ENCODE measurements at places on chromosomes 12 and 14. TPM values are rescaled to one million over a fixed set of nuclear protein-coding genes. Genes with fewer than 3 reads are reported as not detected.
A peak's percentile ranks its signal among the peaks of the same experiment; 100 is the strongest.

GRCh38 chr14:76829650-76830421 lies 3.6 kb downstream of the LRRC74A start:
- no peak for DNase-seq

DNA sequence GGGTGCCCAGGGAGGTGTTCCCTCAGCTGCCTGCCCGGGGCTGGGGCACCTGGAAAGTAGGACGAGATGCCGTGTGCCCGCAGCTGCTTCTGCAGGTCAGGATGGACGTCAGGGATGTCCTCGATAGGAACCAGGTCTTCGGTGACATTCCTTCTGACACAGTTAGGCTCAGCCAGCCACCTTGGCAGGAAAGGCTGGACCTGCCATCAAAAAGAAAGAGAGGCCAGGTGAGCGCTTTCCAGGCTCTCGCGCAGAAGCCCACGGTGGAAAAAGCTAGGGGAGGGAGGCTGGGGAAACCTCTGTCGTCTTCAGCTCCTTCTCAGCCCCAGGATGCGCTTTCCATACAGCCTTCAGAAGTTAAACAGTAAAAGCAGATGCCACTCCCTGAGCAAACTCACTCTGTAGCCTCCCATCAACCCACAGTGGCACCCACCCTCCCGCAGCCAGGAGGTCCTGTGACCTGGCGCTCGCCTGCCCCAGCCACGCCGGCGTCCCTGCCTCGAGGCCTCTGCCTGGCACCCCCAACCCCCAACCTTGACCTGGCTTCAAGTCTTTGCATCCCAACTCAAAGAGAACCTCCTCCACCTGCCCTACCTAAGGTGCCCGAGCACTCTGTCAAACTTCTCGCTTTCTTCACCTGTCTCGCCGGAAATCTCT lies 1.3 kb downstream of the DDX51 start:
- DNase-seq: no peak

- no peak for DNase-seq
Observed at GRCh38 chr14:89958966-89959365, 3.2 kb downstream of the TDP1 start.

DNA sequence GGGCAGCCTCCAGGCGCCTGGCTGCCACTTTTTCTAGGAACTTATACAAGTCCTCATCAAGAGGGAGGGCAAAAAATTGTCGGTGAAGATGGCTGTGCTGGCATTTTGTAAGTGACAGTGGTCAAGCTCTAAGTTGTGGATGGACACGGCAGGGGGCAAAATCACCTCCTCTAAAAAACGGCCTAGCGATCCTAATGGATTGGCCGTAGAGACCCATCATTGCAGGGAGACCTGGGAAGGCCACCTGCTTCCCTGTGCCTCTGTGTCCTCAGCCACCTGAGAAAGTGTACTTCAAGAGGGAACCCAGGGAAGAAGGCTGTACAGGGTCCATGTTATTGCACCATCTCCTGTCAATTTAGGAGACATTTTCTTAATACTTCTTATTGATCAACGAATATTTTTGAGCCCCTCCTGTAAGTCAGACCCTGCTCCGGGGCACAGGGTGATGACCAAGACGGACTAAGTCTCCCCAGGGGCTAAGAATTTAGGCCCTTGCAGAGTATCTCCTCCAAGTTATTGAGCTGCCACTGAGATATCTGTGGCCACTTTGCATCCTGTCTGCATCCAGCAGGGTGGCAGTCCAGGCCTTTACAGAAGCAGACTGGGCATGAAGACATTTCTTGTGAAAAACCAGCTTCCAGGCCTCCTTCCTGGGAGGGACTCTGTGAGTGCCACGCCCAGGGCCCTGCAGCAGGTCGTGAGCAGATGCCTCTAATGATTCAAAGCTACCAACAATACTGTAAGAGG lies 40.5 kb downstream of the PSMA6 start:
- DNase-seq: peak; percentile 64

- DNase-seq: no peak
Observed at GRCh38 chr12:106068296-106068695, 70.5 kb downstream of the NUAK1 start.

DNA sequence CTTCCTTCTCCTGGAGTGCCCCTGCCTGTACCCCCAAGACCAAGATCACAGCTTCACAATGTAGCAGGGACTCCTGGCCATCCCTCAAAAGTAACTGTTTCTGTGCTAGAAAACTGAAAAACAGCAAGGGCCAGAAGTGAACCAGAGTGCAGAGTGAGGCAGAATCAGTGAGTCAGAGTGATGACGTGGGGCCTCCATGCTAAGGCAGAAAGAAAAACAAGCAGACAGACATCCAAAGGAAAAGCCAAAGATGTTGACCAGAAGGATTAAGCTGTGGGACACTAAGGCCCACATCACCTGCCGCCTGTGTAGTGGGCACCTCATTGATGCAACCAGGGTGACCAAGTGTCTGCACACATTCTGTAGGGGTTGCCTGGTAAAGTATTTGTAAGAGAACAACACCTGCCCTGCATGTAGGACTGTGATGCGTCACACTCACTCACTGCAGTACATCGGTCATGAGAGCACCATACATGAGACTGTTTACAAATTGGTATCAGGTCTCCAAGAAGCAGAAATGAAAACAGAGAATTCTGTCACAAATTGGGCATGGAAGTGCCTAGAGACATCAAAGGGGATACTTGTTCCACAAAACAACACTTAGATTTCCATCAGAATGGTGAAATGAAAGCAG lies 51.2 kb downstream of the ARMH4 start:
- no peak for DNase-seq

DNA sequence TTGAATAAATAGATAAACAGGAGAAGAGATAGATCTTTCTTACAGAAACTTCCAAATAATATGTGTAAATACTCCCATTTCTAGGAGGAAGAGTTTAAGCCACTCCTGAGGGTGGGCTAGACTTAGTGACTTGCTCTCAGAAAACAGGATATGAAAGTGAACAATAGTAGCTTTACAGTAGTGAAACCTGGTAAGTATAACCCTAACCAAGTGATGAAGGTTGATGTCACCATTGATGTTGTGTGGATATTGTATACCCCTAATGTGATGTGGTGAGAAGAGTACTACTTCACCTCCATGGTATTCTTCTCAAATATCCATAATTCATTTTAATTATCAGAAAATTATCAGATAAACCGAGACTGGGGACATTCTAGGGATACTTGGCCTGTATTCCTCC lies 20.9 kb downstream of the AKAP6 start:
- DNase-seq: no peak

DNA sequence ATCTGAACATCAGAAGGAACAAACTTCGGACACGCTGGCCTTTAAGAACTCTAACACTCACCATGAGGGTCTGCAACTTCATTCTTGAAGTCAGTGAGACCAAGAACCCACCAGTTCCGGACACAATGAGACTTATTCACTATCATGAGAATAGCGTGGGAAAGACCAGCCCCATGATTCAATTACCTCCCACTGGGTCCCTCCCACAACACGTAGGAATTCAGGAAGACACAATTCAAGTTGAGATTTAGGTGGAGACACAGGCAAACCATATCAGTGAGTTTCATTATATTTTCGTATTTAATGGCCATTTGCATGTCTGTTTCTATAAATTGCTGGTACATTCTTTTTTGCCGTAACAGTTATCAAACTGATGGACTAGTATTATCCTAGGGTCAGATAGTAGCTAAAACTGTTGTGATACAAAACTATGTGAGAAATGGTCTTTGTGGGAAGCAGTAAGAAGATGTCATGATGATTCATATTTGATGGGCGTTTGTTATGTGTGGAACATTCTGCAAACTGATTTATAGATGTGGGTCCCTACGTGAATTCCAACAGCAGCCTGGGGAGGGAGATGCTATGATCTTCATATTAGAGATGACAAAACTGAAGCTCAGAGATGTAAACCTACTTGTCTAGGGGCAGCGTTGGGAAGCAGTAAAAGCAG lies 282.4 kb upstream of the TMEM132C start:
- no peak for DNase-seq

- no peak for DNase-seq
Observed at GRCh38 chr14:60710494-60710893, 13.7 kb downstream of the SIX4 start.

GRCh38 chr14:104230119-104230815 lies 91.9 kb downstream of the KIF26A start:
- no peak for DNase-seq

- DNase-seq: peak; percentile 30
Observed at GRCh38 chr14:67815573-67816225, 691 bp downstream of the ZFYVE26 start.

DNA sequence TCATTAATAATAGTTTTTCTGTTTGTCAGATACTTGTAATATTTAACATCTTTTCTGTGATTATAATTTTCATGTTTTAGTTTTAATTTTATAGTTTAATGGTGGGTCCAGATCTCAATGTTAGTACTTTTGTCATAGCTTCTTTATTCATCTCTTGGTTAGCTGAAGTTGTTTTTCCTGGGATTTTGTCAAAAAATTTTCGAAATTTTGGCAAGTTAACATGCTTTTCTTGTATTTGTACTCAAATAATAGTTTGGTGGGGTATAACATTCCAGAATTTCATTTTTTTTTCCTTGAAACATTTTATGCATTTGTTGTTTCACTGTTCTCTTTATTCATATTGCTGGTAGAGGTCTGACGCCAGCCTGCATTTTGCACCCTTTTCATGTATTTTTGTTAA lies 45.5 kb downstream of the KTN1 start:
- DNase-seq: no peak

DNA sequence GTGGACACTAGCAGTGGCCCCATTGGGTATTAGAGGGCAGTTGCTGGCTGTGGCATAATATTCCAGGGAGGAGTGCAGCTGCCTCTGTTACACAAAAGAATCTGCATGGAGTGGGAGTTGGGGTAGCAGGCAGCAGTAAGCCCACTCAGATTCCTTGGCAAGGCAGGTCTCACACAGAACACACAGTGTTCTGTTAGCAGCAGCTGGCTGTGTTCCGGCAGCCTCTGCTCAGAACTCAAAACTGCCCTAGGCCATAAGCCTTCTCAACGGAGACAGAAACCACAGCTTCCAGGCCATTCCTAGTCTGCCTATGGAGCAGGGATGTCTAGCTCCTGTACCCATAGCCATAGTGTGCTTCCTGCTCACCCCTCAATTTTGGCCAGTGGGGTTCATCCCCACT lies 1085.4 kb downstream of the SLC6A15 start:
- DNase-seq: no peak

GRCh38 chr14:59463787-59464485 lies 1.2 kb downstream of the GPR135 start:
- DNase-seq: no peak

DNA sequence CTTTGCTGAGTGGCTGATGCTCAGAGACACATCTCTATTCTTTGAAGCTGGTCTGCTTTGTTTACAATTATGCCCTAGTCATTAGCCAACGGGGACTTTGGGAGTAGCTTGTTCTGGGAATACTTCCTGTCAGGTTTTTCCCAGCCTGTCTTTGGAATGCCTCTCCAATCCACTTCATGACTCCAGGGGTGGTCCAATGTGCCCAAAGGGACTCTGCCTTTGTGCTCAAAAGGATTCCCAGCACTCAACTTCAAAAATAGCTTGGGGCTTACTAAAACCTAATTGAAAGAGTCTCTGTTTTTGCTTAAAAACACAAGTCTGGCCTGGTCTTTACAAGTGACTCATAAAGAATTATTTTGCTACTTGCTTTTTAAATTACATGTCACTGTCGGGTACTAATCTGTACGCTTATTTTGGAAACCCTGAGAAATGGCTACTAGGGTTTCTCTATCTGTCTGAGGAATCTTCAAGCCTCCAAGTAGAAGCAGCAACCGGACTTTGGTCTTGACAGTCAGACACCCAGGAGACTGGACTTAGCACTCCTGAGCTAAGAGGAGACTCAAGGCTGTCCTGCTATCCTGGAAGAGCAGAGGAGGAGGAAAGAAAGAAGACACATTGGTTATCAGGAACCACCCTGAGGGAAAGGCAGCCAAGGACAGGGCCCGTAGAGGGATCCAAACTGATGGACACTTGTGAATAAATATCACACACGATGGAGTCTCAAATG lies 20.7 kb downstream of the PHLDA1 start:
- DNase-seq: no peak

DNA sequence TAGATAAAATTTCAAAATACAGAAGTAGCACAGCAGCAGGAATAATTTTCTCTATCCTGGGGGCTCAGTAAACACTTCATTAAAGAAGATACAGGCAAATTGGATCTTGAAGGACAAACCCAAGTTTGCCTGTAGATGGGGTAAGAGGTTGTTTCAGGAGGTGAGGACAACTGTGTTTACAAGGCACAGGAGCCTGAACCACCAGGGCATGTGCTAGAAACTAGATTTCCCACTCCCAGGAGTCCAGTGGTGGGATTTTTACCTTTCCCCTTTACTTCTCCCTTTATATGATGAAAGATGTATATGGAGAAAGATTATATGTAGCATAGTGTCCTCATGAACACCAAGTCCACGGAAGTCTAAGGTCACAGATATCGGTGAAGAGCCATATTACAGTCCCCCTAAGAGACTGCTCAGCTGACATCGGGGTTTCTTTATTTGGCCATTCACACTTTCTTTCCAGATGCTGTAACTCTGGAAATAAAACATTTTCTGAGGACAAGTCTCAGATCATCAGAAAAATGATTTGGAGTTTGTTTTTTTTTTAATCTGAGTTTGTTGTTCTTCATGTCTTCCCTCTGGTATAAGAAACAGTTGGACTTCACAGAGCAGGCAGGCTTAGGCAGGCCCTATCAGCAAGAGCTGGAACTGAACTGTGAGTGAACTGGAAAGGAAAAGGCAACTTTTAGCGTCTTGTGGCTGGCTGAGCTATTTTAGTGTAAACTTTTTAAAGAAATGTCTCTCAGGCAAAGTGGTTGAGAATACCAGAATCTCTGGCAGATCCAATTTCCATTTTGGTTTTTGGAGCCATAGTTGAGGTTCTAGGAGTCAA lies 8.0 kb upstream of the EVL start:
- DNase-seq: peak; percentile 32

GRCh38 chr12:68977909-68978610 lies 45.1 kb upstream of the CPM start:
- DNase-seq: no peak

GRCh38 chr12:6437586-6437985 lies 7.2 kb upstream of the CD27 start:
- no peak for DNase-seq

- DNase-seq: no peak
Observed at GRCh38 chr14:105085766-105086165, 20.5 kb upstream of the GPR132 start.

Gene SPTSSA
- polyA plus RNA-seq: 14.2 TPM

Gene SYCP3
- polyA plus RNA-seq: not detected

Gene PPM1A
- polyA plus RNA-seq: 34.1 TPM

Gene CMA1
- not detected for polyA plus RNA-seq

Gene POTEM
- not detected for polyA plus RNA-seq

Gene SLC10A1
- not detected for polyA plus RNA-seq

Gene PPP4R4
- polyA plus RNA-seq: 0.08 TPM

Gene UBC
- 969 TPM for polyA plus RNA-seq

Gene DCP1B
- 4.9 TPM for polyA plus RNA-seq

Gene CDCA3
- 0.57 TPM for polyA plus RNA-seq

Measured in CD14-positive monocyte (primary cell).